Activated CD8-positive, alpha-beta memory T cell treated with anti-CD3 and anti-CD28 coated beads, Interleukin-2, amount 10 ng/mL, durations not matched to agents 7 days and 5 days (primary cell): ENCODE measurements at places on chromosomes 2 and 18. TPM values are rescaled to one million over a fixed set of nuclear protein-coding genes. Genes with fewer than 3 reads are reported as not detected.

The MYOM1 gene
- 3.8 TPM for total RNA-seq

The DAPL1 gene
- total RNA-seq: not detected

The FARP2 gene
- total RNA-seq: 24.0 TPM

The BCL2 gene
- 143 TPM for total RNA-seq

The HADHA gene
- 117 TPM for total RNA-seq

The DCTN1 gene
- total RNA-seq: 98.3 TPM

The MC5R gene
- not detected for total RNA-seq

The SNTG2 gene
- total RNA-seq: 1.6 TPM

The ERICH2 gene
- total RNA-seq: not detected

The ADRA2B gene
- total RNA-seq: 0.09 TPM

The MYO3B gene
- total RNA-seq: 0.38 TPM

The SETBP1 gene
- total RNA-seq: 30.3 TPM

The ANO7 gene
- 1.1 TPM for total RNA-seq

The TBR1 gene
- 0.05 TPM for total RNA-seq

The ALLC gene
- not detected for total RNA-seq

The KLF11 gene
- total RNA-seq: 11.0 TPM

The BIN1 gene
- total RNA-seq: 152 TPM

The GPR45 gene
- not detected for total RNA-seq

The CENPA gene
- total RNA-seq: 58.7 TPM

The HOXD4 gene
- total RNA-seq: not detected

The ANKRD62 gene
- total RNA-seq: not detected

The NCKAP5 gene
- not detected for total RNA-seq

The DPYSL5 gene
- not detected for total RNA-seq

The AAMP gene
- 49.5 TPM for total RNA-seq

The ZNF513 gene
- 15.4 TPM for total RNA-seq

The SERPINB11 gene
- not detected for total RNA-seq

The GALR1 gene
- not detected for total RNA-seq

The PARD6G gene
- total RNA-seq: 0.41 TPM

The ACMSD gene
- total RNA-seq: not detected

The EFEMP1 gene
- total RNA-seq: not detected

The PTPRN gene
- 0.28 TPM for total RNA-seq

The PCARE gene
- total RNA-seq: not detected

The ABCG5 gene
- total RNA-seq: not detected

The MRPL44 gene
- 34.9 TPM for total RNA-seq

The PROM2 gene
- total RNA-seq: 0.82 TPM

The POTEC gene
- not detected for total RNA-seq

The PAIP2B gene
- 1.5 TPM for total RNA-seq

The PER2 gene
- 9.1 TPM for total RNA-seq

The ZAP70 gene
- total RNA-seq: 338 TPM

The ANTXR1 gene
- not detected for total RNA-seq

The TUBB8B gene
- not detected for total RNA-seq

The FKBP1B gene
- total RNA-seq: 5.5 TPM

The ALPG gene
- not detected for total RNA-seq

The SLC4A3 gene
- total RNA-seq: not detected

The BMP10 gene
- total RNA-seq: not detected

The ZNF804A gene
- total RNA-seq: not detected

The TMEM17 gene
- 0.12 TPM for total RNA-seq

The NT5C1B gene
- total RNA-seq: not detected

The LHCGR gene
- not detected for total RNA-seq

The C2orf15 gene
- total RNA-seq: 0.58 TPM
